ENCODE measurements at places on chromosomes 6 and 20.

GRCh38 chr6:74715355-74716085, 490.3 kb downstream of the COL12A1 start:
- DNase-seq, result no peak

DNA sequence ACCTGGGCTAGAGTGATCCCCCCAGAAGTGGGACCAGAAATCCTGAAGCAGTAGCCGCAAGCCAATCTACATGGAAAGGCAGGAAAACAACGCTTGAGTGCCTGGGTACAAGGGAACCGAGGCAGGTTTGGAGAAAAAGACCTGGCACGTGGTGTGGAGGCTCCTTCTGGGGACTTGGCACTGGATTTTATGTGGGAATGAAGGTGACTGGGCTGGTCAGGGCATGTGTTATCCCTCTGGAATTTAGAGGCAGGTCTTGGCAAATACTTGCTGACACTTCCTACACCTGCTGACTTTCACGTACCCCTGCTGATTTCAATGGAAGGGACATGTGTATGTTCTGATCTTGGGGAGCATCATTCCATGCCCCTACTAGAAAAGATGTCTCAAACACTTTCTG, 25.0 kb upstream of the FAM217A start:
- DNase-seq, result no peak

DNA sequence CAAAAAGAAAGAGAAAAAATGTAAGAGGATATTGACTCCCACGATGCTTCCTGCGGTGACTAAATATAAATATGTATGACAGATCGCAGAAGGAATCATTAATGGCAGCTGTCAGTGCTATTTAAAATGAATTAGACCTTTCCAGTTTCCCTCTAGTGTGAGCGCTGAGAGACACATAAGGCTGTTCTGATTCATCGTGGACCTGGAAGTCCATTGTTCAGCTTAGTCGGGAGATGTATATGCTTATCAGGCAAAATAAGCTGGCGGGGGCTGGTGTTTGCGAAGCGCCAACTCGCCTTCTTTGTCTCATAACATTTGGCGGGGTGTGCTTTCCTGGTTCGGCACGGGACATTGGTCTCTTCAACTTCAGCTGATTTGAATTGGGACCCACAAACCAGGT, 95.4 kb downstream of the CDH4 start:
- no peak for DNase-seq

DNA sequence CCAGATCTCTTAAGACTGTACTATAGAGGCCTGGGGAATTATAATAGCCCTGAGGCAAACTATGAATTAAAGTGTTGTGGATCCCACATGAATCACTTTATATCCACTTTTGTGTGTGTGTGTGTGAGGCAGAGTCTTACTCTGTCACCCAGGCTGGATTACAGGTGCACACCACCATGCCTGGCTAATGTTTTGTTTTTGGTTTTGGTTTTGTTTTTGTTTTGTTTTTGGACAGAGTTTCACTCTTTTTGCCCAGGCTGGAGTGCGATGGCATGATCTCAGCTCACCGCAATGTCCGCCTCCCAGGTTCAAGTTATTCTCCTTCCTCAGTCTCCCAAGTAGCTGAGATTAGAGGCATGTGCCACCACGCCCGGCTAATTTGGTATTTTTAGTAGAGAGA, 32.2 kb upstream of the MICB start:
- DNase-seq, result no peak

Data from kidney (tissue), 22 donors.